ENCODE measurements at places on chromosomes 2 and 18.

- DNase-seq, result no peak
These were observed 315.0 kb upstream of the SMIM21 start for GRCh38 chr18:75742516-75742915.

GRCh38 chr18:56388571-56388970 is 249.8 kb downstream of the TXNL1 start:
- no peak for DNase-seq

DNA sequence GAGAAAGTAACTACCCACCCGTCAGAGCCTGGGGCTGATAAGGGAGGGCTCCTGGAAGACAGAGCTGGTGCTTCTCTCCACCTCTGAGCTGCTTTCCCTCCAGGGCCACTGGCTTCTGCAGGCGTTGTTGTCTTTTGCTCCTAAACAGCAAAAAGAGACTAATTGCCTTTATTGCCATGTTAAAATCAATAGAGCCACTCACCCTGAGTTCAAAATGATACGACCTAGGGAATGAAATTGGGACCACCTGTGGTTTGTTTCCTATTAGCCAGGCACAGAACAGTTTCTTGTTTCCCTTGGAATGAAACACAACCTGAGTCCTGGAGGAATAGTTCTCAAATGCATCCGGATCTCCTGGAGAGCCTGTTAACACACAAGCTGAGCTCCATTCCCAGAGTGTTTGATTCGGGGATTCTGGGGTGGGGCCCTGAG is 45.8 kb downstream of the TCF7L1 start:
- no peak for DNase-seq

DNA sequence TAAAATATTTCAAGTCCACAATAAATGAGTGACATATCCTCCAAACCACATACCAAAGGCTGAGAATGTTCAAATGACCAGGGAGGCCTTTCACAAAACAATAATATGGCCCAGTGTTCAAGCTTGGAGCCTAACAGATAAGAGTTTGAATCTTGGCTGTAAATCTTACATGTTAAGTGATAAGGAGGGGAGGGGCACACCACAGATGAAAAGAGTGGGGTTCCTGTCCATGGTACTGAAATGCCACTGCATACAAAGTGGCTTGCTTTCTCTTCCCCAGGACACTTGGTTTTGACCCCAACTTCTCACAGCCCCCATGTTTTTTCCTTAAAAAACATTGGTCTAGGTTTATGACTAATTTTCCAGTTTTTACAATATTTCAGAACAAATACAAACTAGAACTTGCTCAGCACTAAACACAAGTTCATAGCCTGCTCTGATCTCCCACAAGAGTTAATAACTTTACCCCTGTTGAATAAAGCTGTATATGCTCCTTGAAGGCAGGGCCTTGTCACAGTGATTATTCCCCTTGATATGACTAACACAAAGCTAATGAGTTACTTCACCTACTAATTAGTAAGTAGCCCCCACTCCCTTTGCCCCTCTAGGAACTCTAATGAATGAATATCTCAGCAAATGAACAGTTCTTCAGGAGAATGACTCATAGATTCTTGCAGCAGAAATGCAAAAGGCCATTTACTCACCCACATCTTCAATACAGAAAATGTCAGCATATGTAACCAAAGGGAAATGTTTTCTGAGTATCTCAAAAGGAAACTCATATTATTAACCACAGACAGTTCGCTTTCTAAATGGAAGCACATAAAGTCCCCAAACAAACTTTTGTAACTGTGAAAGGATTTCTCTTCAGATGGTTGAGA is 142.2 kb downstream of the SATB2 start:
- no peak for DNase-seq

Data from activated naive CD4-positive, alpha-beta T cell (primary cell).